ENCODE measurements at places on chromosomes 2 and 18.

- no peak for DNase-seq
Observed at GRCh38 chr2:105873281-105873680, 128.6 kb downstream of the NCK2 start.

DNA sequence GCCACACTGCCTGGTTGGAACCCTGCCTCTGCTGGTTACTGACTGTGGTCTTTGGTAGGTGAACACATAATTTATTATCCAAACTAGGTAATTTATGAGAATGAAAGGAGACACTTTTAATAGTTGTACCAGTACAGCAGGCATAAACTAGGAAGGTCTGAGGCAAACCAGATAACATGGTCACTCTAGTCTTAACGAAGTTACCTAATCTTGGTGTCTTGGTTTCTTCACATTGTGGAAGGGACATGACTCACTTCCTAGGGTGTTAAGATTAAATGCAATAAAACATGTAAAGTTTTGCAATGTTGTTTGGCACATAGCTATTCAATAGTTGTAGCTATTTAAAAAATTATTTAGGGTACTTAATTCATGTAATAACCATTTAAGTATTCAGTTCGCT is 23.3 kb downstream of the SPTBN1 start:
- DNase-seq, result no peak

DNA sequence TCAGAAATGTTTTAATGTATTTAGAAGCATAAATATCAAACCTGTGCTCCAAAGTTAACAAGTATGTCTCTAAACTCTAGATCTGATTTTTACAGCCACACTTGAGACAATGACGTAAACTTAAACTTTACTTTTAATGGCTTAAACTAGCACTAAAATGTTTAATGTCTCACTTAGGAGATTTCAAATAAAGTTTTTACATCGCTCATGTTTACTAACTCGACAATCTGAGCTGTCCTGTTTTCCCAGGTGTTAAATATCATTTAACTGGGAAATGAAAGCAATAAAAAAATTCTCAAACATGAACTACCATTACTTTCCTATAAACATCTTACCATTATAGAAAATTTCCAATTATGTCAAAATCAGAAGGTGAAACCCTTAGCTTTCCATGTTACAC is 70.2 kb upstream of the FAM124B start:
- no peak for DNase-seq

DNA sequence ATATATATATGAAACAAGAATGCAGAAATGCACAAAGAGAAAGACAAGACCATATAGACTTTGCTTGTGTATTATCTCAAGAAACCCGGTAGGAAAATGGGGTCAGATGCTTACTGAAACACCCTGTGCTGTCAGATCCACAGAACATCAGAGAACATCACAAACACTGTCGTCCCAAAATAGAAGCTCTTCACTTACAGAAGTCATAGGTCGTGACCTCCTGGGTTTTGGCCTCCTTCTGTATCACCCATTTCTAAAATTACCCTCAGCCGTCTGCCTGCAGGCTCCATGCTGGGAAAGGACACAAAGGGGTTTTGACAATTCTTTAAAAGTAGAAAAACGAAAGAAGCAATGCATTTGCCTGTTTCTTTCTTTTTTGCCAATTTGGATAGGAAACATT is 137.9 kb downstream of the PAX3 start:
- no peak for DNase-seq

DNA sequence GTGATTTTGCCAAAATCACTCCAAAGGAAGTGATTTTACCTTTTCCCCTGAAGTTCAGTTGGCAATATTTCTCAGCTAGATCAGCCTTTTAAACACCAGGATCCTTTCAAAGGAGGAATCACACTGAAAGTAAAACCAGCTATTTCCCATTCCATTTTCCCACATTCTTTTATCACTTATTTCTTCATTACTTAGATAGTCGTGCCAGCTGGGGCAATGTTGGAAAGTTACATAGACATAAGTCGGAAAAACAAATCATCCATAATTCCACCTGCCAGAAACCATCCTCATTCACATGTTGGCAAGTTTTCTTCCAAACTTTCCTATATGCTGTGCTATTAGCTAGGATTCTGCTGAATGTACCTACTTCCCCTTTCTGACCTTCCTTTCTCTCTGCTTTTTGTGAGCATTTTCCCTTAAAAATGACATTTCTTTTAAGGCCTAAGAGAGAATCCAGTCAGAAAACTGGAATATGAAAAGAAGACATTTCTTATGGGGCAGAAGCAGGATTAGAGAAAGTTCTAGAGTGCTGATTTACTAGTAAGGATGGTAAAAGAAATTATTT is 170.0 kb upstream of the STK17B start:
- DNase-seq, result no peak

DNA sequence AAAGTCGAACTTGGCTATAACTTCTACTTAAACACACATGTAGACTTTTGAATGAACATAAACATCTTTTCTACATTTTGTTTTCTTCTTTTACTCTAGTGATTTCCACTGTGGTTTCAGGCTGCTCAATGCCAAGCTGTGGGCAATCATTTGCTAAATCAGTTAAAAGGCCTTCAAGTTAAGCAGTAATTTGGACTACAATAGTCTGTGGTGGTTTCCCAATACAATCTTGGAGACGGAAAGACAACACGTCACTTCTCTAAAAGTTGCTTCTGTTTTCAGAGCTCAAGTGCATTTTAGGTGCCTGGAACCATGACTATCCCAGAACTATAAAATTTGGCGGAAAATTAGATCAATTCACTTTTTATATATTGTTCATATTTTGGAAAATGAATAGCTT is 69.4 kb downstream of the TXNL1 start:
- no peak for DNase-seq

DNA sequence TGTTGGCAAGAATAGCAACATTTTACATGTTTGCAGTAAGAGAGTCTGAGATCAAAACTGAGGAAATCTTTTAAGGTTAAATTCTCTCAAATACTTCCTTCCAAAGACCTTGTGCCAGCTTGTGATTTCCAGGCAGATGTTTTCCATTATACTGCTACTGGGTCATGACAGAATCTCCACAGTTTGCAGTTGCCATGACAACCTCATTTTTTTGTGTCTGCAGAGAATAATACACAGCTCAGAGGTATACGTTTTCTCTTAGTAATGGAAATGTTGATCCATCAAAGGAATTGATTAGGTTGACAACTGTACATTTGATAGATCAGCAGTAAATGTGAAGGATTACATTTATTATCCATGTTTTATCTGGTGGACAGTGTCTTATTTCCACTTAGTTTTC is 29.1 kb upstream of the CSRNP3 start:
- DNase-seq, result no peak

DNA sequence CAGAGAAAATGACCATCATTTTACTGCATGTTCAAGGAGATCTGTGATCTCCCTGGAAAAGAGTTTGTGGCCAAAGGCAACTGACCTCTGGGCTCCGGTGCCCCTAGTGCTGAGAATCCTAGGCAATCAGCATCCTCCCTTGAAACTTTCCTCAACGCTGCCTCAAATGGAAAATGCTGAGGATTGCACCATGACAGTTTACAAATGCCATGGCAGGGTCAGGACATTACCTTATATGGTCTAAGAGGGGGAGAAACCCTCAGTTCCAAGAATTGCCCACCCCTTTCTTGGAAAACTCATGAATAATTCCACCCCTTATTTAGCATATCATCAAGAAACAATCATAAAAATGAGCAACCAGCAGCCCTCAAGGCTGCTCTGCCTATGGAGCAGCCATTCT is 48.3 kb downstream of the ALPK2 start:
- DNase-seq, result no peak

DNA sequence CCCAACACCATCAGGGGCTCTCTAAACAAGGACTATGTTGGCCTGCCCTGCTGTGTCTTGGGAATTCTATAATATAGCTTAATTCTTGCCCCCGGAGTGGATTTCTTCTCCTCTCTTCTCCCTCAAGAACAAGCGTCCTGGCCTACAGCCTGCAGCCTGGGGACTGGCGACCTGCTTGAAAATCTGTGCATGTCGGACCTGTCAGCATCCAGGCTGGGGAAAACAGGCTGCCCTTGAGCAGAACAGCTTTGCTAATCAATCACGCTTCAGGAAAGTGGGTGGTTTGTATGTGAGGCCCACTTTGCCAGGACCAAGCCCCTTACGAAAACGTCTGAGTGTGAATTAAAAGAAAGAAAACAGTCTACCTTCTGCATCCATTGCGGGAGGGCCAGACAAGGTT is 116.7 kb downstream of the BCL2 start:
- DNase-seq, result no peak

GRCh38 chr2:98568161-98568956 is 40.0 kb downstream of the COA5 start:
- DNase-seq, result no peak

GRCh38 chr2:233053928-233054784 is 6.0 kb upstream of the INPP5D start:
- peak; percentile 9 for DNase-seq

GRCh38 chr2:241029599-241030332 is 31.3 kb downstream of the SNED1 start:
- DNase-seq, result no peak

DNA sequence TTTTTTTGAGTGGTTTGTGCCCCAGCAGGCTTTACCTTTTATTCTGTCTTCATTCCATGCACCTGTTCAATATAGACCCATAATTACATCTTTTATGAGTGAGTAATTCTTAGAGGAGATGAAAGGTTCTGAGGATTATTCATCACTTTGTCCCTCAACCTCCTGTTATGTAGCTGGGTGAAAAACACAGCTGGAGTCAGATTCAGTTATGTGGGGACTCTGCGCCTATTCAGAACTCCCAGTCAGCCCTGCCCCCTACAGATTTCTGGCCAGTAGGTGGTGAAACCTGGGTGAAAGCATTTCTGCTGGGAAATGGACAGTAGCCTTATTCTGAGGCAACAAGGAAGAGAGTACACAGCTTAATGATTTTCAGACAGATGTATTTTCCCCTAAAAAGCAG is 107.8 kb downstream of the MGAT5 start:
- DNase-seq, result no peak

- peak; percentile 20 for DNase-seq
Observed at GRCh38 chr2:26946841-26947784, 23.3 kb upstream of the MAPRE3 start.

GRCh38 chr2:156006721-156007618 is 325.6 kb downstream of the NR4A2 start:
- DNase-seq, result no peak

DNA sequence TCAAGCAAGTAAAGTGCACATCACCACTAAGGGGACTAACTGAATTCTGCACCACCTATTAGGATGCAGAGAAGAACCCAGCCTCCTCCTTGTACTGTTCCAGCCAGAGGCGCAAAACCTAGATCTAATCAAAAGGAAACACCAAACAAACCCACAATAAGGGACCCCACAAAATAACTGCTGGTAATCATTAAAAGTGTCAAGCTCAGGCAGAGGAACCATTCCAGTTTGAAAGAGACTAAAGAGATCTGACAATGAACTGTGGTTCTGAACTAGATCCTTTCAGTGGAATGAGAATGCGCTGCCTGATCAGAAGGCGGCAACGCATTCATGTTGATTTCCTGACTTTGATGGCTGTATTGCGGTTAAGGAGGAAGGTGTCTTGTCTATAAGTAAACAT is 16.8 kb downstream of the HDLBP start:
- no peak for DNase-seq

DNA sequence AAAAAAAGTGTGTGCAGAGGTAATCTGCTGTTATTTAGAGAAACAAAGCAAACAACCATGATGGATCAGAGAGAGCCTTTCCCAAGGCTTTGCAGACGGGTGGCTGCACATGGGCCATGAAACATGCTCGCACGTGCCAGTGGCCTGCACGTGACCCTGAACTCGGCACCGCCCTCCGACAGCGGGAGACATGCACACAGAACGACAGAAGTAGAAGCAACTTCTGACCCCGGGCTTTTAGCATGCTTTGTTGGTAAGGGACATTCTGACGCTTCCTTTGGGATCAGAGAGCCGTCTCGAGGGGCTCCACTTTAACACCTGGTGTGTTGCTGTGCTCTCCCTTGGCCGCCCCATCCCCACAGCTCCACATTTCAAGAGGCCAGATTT is 112.5 kb downstream of the KCNF1 start:
- no peak for DNase-seq

GRCh38 chr18:54444319-54444914 is 86.7 kb downstream of the C18orf54 start:
- DNase-seq, result no peak

DNA sequence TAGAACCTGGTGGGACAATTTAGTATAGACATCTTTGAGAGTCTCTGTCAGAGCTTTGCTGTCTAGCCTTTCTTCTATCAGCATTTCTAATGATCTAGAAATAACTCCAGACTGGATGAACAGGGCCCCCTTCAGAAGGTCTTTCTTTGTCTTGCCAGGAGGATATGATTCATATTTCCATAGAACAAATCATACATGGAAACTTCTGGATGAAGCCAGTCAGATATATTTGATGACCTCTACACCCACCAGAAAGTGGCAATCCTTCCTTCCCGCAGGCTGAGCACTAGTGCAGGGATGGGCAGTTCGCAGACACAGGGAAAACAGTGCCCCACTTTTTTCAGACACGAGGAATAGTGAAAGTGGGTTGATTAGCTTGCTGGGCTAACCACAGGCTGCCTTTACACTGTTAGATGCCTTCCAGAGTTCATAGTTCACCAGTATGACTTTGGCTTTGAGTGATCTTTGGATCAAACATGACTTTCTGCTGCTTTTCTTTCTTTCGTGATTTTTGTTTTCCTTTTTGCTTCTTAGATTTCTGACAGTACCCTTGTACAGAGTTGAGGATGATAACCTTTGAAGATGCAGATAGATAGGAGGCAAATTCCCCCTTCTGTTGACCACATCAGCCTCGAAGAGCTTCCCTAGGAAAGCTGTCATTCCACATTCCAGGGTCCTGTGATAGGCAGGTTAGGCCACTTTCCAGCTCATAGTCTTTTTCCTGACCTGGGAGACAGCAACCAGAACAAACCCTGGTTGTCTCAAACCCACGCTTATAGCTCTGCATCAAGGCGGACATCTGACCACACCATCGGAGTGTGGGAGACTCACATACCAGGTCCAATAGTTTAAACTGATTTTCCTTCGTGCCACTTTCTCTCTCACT is 237.0 kb downstream of the ZNF407 start:
- no peak for DNase-seq

- DNase-seq, result no peak
Observed at GRCh38 chr2:172091000-172091641, 5.8 kb downstream of the DLX1 start.

- DNase-seq, result no peak
Observed at GRCh38 chr2:23384551-23385343, at the start of gene KLHL29. TSS of gene KLHL29 (plus strand) at chr2:23385179. CDS start at chr2:23562197, 177,018 bp downstream.

DNA sequence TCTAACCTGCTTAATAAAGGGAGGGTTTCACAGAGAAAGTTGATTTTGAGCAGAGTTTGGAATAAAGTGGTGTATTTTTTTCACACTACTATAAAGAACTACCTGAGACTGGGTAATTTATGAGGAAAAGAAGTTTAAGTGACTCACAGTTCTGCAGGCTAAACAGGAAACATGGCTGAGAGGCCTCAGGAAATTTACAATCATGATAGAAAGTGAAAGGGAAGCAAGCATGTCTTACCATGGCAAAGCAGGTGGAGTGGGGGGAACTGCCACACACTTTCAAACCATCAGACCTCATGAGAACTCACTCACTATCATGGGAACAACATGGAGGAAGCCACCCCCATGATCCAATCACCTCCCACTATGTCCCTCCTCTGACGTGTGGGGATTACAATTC is 546.7 kb downstream of the EPHA4 start:
- DNase-seq, result no peak

- no peak for DNase-seq
Observed at GRCh38 chr2:163343316-163343715, 392.5 kb downstream of the FIGN start.
